ENCODE measurements at places on chromosomes 3 and 15.

GRCh38 chr3:59408047-59408624 is 358.3 kb upstream of the CFAP20DC start:
- no peak for DNase-seq

DNA sequence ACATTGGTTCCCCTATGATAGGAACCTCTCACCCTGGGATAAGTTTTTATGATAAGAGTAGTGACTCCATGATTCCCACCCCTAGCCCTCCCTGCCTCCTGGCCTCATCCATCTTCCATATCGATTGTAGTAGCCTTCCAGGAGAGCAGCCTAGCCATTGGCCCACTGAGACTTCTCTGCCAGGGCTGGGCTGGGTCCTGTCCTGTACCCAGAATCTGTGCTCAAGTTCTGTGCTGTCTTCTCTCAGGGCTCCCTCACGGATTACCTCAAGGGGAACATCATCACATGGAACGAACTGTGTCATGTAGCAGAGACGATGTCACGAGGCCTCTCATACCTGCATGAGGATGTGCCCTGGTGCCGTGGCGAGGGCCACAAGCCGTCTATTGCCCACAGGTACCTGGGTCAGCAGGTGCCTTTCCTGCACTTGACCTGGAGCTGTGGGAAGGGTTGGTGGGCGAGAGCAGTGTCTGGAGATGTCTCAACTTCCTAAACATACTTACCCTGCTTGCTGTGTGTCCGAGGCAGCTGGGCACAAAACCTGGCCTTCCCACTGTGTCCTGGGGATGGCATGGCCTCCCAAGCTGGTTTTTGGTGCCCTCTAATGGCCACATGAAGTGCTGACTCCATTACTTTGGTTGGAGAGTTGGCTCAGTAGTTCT is 16.6 kb upstream of the EXOG start:
- DNase-seq, result peak; percentile 38

DNA sequence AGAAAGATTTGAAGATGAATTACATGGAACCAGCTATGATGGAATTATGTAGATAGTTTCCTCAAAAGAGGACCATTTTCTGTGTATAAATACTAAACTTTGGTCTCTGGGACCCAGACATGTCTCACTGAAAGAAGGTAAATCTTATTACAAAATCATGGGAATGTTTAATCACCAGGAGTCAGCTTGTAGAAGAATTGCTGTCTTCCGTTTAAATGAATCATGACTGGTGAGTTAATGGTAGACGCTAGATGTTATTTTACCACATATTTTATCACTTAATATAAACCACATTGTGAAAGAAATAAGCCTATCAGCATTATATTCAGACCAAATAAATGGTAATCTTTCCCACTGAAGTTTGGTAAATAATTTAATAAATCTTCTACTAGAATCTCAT is 322.3 kb upstream of the SUCLG2 start:
- no peak for DNase-seq

GRCh38 chr15:90203473-90203872 is 2.3 kb downstream of the SEMA4B start:
- DNase-seq, result no peak

- DNase-seq, result no peak
Observed at GRCh38 chr3:24405057-24405456, 89.6 kb downstream of the THRB start.

- no peak for DNase-seq
Observed at GRCh38 chr3:98962189-98962930, 60.9 kb upstream of the DCBLD2 start.

GRCh38 chr3:52204337-52205073 is 6.5 kb downstream of the ALAS1 start:
- peak; percentile 91 for DNase-seq

GRCh38 chr3:49903451-49904424 is at the start of gene MST1R:
MST1R (minus strand) TSS chr3:49903873; CDS start chr3:49903609, 264 bp downstream.
- DNase-seq, result peak; percentile 94

Data from NCI-H69 (cell line).